Mesendoderm (in vitro differentiated cells): ENCODE measurements at places on chromosomes 3 and 15.

GRCh38 chr15:50219820-50220219 is 37.8 kb downstream of the SLC27A2 start:
- DNase-seq = no peak

DNA sequence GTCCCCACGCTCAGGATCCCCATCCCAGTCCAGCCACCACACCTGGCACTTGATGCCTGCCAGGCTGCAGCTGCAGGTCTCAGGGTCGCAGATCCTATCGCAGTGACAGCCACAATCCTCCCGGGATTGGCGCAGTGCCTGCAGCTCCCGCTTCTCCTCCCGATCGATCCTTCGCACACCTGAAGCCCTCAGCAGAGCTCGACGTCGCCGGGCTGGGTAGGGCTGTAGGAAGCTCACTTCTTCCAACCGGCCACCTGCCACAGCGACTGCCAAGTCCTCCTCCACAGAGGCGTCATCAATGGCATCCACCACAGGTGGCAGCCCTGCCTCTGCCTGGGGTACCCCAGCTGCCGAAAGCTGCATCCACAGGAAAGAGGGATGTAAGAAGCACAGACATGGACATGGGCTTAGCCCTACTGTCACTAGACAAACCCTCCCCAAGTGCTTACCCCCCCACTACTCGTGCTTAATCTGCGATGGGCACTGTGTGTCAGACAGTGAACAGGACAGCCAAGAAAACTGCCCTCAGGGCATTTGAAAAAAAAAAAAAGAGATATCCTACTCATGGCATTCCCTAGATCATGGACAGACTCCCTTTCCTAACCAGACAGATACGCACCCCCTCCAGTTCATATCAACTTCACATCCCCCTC is 9.2 kb downstream of the CSRNP1 start:
- DNase-seq = no peak

DNA sequence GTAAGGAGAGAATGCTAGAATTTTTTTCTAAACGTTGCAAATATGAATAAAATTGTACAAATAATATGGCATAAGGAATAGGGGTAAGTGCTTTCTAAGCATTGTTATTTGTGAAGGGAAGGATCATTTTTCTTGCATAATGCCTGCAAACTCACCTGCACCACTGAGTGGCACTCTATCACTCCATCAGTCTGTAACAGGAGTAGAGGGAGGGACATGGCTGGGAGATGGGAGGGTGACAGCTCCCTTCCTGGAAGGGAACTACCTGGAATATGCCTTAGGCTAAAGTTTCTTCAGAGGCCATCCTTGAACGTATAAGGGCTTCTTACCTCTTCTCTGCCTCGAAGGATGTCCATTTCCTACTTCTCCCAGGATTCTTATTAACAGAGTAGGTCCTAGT is 3.0 kb downstream of the NAALADL2 start:
- DNase-seq = peak; percentile 85

- peak; percentile 88 for DNase-seq
These were observed 43.0 kb downstream of the ABHD5 start for GRCh38 chr3:43733459-43734384.

- DNase-seq = peak; percentile 84
These were observed 187.7 kb downstream of the ITPR1 start for GRCh38 chr3:4680871-4681300.

- no peak for DNase-seq
These were observed 29.5 kb downstream of the PTPN23 start for GRCh38 chr3:47410417-47410720.
